Neural crest cell (in vitro differentiated cells): ENCODE measurements at places on chromosomes 11 and 22.

DNA sequence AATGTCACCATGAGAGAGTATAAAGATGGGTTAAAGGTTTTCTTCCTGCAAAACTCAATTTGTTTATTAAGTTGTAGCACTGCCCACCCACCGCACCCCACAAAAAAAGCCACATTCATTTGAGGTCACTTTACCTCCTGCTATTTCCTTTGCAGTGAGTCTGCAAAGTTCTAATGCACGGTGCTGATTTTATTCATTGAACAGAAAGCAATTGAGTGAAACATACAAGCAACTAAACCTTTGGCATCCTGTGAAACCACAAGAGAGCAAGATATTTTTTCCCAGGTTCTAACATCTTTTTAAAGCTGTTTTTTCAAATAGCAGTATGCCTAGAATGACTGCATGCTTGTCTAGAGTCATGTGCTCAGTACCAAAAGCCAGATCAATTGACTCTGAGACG, 39.0 kb downstream of the RRAS2 start:
- no peak overlapping the region for H3K4me3 ChIP-seq

- H3K4me3 ChIP-seq, result no peak overlapping the region
- peaks cover 41% of the 10 kb centered on the region for H3K36me3 ChIP-seq
- peaks cover 48% of the 10 kb centered on the region for H3K27me3 ChIP-seq
- H3K27ac ChIP-seq, result peak overlapping the region; percentile 13
- H3K4me1 ChIP-seq, result peaks cover 68% of the 10 kb centered on the region
- DNase-seq, result no peak
These were observed 4.6 kb downstream of the MALAT1 start for GRCh38 chr11:65503368-65503948.

DNA sequence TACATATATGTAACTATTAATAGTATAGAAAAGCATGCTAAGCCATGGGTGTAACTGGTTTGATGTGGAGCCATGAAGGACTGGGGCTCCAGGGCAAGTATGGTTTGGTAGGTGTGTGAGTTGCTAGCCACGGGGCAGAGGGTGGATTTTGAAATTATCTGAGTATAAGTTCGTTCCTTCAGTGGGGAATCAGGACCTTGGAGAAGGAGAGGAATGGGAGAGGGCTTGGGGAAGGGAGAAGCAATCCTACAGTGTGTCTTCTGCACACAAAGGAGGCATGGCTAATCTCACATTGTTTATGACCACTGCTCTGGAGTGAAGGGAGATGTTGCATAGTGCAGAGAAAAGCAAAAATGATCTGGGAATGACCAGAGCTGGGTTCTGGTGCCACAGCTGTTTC, 127.8 kb upstream of the CADM1 start:
- H3K36me3 ChIP-seq, result peaks cover 2% of the 10 kb centered on the region
- no peak overlapping the region for H3K4me3 ChIP-seq
- no peak for DNase-seq
- no peak overlapping the region for H3K27ac ChIP-seq
- H3K27me3 ChIP-seq, result no peaks in the 10 kb centered on the region
- H3K4me1 ChIP-seq, result peaks cover 47% of the 10 kb centered on the region

DNA sequence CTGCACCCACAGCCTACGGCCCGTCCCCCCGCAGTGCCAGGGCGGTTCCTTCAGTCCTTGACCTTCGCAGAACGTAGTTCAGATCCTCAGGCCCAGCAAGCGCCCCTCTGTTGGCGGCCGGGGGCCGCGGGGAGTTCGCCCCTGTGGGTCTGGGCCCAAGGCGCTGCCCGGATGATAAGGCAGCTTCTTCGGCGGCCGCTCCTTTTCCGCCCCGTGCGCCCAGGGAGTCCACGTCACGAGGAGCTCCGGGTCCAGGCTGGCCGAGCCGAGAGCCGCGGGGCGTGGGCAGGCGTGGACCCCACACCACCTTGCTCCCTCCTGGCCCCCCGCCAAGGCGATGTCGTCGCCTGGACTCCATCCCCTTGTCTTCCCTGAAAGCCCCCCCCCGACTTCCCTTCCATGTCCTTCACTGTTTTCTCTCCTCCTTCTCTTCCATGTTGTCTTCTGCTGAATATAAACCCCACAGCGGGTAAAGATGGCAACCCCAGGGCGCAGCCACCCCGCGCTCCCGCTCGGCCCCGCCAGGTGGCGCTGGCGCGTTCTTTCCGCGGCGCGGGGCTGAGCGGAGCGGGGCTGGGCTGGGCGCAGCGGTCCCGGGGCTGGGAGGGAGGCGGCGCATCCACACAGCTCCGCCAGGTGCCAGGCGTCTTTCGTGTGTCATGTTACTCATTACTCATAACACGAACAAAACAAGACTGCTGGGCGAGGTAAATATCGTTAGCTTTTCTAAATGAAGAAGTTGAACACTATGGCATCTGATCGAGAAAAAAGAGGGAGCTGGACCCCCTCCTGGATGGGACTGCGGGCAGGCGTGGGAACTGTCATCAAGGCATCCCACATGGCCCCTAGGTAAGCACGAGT, 321.0 kb downstream of the NTM start:
- peaks cover 40% of the 10 kb centered on the region for H3K27me3 ChIP-seq
- H3K4me1 ChIP-seq, result peaks cover 39% of the 10 kb centered on the region
- peak; percentile 66 for DNase-seq
- no peak overlapping the region for H3K4me3 ChIP-seq
- H3K36me3 ChIP-seq, result no peaks in the 10 kb centered on the region
- no peak overlapping the region for H3K27ac ChIP-seq

GRCh38 chr11:18485913-18486528, 30.4 kb downstream of the LDHAL6A start:
- DNase-seq, result no peak
- no peak overlapping the region for H3K4me3 ChIP-seq
- H3K27me3 ChIP-seq, result no peaks in the 10 kb centered on the region

DNA sequence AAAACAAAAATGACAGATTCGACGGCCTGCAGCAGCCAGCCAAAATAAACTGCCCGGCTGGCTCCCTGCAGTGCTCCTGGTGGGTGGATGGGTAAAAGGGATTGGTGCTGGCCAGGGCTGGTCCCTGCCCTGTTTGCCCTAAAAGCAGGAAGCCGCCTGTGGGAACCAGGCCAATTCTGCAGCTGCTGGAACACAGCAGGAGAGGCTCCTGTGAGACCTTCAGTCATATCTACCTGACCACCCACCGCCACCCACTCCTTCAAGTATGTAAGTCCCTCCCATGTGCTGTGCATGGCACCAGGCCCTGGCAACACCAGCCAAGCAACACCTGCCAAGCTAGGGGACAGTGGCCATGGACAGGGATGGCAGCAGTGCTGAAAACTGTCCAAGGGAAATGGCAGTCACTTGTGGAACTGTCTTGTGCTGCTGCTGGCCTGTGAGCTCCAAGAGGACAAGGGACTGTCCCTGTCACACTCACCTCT, 48.7 kb upstream of the ARFGAP3 start:
- peaks cover 5% of the 10 kb centered on the region for H3K36me3 ChIP-seq
- no peak overlapping the region for H3K4me3 ChIP-seq
- DNase-seq, result no peak
- H3K4me1 ChIP-seq, result peaks cover 58% of the 10 kb centered on the region
- no peaks in the 10 kb centered on the region for H3K27me3 ChIP-seq
